ENCODE measurements at places on chromosomes 16 and 17.

DNA sequence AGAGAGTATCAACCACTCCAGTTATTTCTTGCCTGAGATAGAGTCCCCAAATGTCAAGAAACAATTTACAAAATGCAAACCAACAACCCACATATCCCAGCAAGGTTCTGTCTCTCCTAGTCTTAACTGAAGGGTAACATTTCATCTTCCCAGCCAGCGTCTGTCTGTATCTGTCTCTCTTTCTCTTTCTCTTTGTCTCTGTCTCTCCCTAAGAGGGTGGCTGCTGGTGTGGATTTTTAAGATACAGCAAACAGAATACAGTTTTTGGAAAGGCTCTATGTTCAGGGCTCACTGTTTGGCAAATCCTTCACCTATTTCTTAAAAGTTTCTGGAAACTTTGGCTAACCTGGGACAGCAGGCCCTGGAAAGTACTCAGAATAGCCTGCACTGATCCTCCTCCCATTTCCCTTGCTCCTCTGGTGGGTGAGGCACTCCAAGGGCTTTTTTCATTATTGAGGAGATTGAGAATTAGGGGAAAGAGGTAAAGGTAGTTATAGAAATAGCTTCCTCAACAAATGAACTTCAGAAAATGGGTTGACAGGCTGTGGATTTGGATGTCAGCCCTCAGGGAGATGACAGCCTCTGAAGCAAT lies 6.2 kb downstream of the HOXB4 start:
- DNase-seq, result no peak

DNA sequence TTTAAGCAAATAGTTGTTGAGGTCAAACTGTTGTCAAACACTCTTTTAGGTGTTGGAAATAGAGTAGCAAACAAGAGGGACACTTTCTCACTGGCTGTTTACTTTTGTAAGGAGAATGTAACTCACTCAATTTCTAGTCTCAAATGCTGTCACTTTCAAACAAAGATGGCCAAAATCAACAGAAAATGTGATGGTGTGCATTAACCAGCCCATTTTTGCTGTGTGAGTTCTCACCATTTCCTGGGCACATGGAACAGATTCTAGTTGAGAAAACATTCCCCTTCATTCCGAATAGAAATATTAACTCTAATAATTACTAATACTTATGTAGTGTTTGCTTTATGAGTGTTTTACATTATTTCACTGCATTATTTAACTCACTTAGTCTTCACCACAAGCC lies 128.2 kb upstream of the XYLT1 start:
- DNase-seq, result no peak

- peak; percentile 61 for DNase-seq
Measured at GRCh38 chr17:49409066-49409465, 5.6 kb downstream of the PHB1 start.

DNA sequence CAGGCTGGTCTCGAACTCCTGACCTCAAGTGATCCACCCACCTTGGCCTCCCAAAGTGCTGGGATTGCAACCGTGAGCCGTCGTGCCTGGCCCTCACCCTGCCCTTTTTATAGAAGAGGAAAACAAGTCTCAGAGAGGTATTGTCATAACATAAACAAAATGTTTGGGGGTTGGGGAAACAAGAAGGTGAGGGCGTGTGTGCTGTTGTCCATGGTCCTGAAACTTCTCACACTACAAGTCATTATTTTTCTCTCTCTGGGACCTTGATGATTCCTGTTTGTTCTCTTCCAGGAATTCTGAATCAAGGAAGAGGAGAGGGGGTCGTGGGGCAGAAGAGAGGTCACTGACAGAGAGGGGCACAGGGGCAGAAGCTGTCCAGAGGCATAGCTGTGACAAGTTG lies 160.2 kb upstream of the LHX1 start:
- DNase-seq, result peak; percentile 44

GRCh38 chr17:35775583-35775982 lies 14.9 kb downstream of the C17orf50 start:
- DNase-seq, result no peak

- DNase-seq, result no peak
Measured at GRCh38 chr17:65656390-65657250, 95.2 kb upstream of the AXIN2 start.

Measured in common myeloid progenitor, CD34-positive (primary cell).